NCI-H2029 (cell line): ENCODE measurements at places on chromosomes 5 and 9.

DNA sequence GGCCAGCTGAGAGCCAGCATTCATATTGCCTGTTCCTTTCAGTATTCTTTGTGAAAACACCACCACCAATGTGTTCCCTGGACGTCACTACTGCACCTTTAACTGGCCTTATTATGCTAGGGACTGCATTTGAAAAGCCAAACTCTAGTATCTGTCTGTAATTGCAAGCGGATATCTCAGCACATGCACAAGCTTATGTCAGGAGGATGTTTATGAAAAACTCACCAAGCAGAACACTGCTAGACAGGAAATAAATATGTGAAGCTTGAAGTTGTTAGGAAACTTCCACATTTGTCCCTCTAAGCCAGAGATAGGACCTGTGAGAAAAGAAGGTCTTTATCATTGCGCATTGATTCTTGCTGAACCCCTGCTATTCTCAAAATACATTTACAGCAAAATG, 135.4 kb upstream of the CCDC152 start:
- DNase-seq = no peak

DNA sequence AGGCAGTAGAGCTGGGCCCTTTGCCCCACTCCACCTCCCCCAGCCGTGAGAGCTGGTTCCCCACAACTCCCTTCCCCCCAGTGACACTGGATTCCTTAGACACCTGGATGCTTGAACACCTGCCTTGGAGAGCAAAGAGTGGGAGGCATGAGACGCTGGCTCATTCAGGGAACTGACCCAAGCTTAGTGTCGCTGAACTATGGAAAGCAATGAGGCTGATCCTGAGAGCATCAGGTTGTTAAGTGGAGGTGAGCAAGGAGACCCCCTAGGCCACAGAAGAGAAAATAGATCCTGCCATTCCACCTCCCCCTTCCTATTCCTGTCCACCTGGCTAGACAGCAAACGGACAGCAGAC, 2.0 kb downstream of the CCL19 start:
- peak; percentile 45 for DNase-seq

DNA sequence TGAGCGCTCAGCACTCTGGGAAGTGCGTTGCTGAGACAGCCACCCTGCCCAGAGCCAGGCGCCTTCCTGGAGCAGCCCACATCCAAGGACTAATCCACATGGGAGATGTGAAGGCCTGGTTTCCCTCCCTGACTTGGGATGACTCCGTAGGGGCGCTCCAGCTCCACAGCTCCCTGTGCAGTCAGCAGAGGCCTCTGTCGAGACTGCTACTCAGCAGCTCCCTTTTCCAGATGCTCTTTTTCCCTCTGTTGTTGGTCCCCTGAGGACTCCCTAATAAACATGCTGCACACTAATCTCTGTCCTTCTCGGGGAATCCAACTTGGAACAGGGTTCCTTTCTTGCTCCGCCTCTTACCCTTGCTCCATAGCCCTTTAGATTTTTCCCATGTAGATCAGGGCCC, 237.3 kb downstream of the ZSWIM6 start:
- DNase-seq = no peak

DNA sequence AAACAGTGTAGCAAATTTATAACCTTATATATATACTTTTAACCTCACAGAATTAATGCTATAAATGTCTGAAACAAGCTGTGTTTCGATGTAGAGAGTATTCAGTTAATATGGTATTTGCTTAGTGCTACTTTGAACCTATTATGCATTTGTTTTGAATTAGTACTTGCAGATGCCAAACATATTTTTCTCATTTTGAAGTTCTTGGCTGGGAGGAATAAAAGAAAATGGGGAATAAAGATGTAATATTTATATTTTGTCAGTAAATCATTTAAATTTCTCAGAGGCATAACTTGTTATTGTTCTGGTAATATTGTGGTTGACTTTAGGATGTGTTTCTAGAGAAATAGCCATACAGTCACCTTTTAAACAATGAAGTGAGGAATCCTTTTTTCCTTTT, 175.9 kb upstream of the IZUMO3 start:
- no peak for DNase-seq

DNA sequence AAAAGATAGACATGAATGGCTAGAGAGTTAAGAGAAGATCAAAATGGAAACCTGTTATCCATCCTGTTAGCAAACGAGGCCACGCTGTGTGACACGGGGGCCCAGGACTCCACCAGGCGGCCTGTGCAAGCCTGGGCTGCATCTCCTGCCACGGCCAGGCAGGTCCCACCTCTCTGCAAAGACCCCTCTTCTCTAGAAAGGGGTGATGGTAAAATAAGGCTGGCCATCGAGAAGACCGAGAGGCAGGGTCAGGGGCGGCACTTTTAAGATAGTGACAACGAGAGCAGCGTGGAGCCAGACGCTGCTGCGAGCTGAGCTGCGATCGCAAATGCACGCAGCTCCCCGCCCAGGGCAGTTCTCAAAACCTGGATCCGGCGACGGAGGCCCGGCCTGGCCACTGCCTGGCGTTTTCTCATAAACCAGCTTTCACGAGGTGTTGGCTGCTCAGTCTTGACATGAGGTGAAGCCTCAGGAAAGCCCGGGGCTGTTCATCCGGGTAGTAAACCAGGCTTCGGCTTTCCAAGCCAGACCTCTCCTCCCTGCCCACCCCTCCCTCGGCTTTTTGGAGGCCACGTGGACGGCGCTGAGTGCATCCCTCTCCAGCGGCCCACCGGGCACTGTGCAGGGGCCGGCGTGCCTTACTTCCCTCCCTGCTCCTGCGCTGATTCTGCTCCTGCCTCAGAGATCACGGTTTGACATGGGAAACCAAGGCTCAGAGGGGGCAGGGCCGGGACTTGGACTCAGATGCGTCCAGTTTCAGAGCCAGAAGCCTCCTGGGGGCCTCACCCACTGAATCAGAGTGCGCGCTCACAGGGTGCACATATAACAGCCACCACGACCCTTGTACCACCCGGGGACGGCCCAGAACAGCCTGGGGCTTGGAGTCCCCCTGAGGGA, 151.6 kb upstream of the PHYKPL start:
- no peak for DNase-seq

DNA sequence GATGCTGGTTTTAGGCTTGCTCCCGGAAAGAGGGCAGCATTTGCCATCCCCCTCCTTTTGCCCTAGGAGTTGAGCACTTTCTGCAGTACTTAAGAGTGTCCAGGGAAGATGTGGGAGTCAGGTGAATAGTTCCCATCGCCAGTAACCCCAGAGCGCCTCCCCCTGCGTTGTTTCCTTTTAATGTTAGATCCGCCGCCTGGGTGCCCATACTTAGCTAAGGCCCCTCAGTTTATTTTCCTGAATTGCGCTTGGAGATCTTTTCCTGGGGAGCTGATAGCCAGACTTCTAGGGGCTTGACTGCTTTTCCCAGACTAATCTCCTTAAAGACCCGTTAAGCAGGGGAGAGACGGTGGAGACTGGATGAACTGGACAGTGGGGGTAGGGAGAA, 377 bp upstream of the PCDHAC2 start:
- no peak for DNase-seq

- no peak for DNase-seq
Measured at GRCh38 chr9:91817493-91818224, 132.4 kb downstream of the ROR2 start.

GRCh38 chr9:125644819-125645507, 62.0 kb downstream of the MAPKAP1 start:
- DNase-seq = no peak

GRCh38 chr5:88897748-88898147, 14.8 kb upstream of the MEF2C start:
- DNase-seq = no peak

- DNase-seq = no peak
Measured at GRCh38 chr5:169881702-169882303, 98.5 kb downstream of the INSYN2B start.

GRCh38 chr5:135655468-135655815, 76.7 kb upstream of the CXCL14 start:
- no peak for DNase-seq

DNA sequence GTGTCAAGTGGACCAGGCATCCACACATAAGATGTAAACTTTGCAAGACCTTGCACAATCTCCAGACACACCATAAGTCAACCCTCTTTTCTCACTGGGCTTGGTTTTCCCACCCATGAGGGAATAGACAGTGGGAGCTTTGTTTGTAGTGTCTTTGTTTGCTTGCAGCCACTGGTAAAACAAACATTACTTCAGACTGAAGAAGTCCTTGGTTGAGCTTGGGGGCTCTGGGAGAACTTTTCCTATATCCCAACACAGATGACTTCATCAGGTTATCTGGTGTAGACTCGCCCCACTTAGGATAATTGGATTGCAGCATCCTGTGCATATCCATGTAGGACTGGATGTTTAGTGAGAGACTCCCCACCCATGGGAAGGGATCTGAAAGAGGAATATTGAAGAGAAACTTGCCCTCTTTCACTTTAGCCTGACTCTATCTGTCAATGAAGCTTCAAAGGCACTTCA, 11.5 kb upstream of the ADGRV1 start:
- DNase-seq = no peak

- DNase-seq = no peak
Measured at GRCh38 chr9:21804791-21805190, 2.4 kb downstream of the MTAP start.

GRCh38 chr9:114991861-114992260, 61.5 kb upstream of the TNFSF8 start:
- DNase-seq = no peak

DNA sequence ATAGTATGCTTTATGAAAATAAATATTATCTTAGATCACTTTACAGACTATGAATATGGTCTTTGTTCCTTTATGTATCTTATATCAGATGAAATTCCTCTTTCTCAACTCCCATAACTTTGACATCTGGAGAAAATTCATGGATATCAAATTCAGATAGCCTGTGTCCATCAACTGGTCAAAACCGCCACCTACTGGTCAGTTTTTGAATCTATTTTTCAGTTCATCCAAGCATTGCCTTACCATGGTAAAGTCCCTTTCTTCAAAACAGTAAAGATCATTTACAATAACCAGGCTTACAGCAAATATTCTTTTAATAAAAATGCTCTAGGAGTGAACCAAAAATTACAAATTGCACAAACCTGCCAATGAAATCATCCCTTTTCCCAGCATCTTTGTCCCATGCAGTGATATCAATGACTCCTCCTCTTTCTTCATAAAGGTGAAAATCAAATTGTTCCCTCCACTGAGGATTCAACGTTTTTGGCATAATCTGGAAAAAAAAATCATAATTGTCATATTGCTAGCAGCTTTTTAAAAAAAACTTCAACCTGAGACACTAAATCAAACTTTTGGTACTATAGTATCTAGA, 290.5 kb downstream of the SLF1 start:
- DNase-seq = peak; percentile 19
